ENCODE measurements at places on chromosomes 3 and 15.

DNA sequence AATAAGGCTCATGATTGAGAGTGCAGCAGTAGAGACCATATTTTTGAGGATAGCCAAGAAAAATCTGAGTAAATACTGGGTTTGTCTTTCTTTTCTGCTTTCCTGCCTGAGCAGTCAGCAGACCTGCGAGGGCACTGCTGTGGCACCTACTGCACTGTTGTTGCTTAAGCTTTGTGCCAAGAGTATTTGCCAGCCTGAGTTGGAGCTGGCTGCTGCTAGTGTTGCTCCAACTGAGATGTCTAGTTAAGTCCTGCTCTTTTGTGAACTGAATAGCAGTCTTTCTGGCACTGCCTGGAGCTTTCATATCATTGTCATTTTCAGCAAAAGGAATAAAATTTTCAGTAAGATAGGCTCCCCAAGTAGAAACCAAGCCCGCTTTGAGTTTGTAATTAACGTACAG is 214.5 kb upstream of the P2RY1 start:
- no peak for DNase-seq

- no peak for DNase-seq
Measured at GRCh38 chr3:195253923-195254432, 17.0 kb downstream of the XXYLT1 start.

DNA sequence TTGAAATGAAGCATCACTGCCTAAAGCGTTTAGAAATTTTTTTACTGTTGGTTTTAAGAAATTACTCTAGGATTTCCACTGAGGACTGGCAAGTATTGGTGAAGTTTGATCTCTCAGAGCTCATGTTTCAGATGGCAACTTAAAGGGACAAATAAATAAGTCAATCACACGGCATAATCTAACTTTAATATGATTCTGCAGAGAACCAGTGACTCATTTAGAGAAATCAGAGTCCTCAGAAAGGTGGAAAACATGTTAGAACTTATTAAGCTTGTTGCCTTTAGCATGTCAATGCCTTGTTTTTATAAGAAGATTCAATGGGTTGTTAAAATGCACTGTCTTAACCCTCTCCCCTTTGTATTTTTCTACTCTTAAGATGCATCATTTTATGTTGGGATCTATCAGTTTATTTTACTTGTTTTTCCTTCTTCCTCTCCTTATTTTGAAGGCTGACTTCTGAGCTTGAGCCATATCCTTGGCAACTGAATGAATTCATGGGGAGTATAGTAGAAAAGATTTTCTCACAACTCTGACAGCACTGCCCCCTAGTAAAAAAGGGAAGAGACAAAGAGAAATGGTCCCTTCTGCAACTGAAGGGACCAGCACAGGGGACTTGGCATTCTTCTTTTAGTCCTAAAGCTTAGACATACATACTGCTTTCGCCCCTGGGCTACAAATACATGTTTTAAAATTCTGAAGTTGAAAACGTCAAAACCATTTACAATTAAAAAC is 431.2 kb downstream of the LPP start:
- no peak for DNase-seq

- peak; percentile 63 for DNase-seq
Measured at GRCh38 chr15:58387130-58387529, 44.7 kb upstream of the LIPC start.

DNA sequence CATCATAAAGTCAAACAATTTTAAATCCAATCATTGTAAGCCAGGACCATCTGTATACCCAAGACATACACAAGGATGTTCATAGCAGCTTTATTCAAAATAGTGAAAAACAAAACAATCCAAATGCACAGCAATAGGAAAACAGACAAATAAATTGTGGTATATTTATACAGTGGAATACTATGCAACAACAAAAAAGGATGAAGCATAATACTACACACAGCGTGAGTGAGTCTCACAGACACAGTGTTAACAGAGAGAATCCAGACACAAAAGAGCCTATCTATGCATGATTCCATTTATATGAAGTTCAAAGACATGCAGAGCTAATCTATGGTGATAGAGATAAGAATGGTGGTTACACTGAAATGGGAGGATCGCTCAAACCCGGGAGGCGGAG is 5.6 kb upstream of the MUC20 start:
- no peak for DNase-seq

GRCh38 chr15:101037090-101037830 is 118.1 kb downstream of the LRRK1 start:
- no peak for DNase-seq

GRCh38 chr3:139020036-139020867 is 474 bp downstream of the PRR23B start:
- no peak for DNase-seq

- DNase-seq: peak; percentile 13
Measured at GRCh38 chr15:35013370-35013769, 25.3 kb upstream of the ZNF770 start.

- no peak for DNase-seq
Measured at GRCh38 chr3:15983232-15983631, 185.5 kb upstream of the ANKRD28 start.

DNA sequence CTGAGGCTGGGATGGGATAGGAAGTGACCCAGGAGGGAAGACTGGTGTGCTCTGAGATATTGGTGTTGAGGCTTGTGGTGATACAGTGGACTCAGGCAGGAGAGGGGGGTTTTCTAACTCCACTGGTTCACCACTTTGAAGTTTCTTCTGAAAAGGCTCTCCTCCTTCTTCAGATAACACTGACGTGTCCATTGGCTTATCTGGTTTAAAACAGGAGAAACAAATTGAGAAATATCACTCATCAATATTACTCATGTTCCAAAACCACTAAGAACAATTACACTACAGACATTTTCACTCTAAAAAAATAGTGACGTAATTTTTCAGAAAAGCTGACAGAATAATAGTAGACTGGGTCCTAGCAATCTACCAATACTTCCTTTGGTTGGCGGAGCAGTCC is 23.1 kb downstream of the TP53BP1 start:
- peak; percentile 20 for DNase-seq

Measured in fibroblast of skin of right quadriceps (primary cell).